ENCODE measurements at places on chromosomes 13 and 19. TPM values are rescaled to one million over a fixed set of nuclear protein-coding genes. Genes with fewer than 3 reads are reported as not detected.

The HRC gene
- not detected for total RNA-seq

The SIGLEC9 gene
- 0.27 TPM for total RNA-seq

The PTH2 gene
- not detected for total RNA-seq

The PSG4 gene
- not detected for total RNA-seq

The SPACA4 gene
- total RNA-seq = not detected

The NKG7 gene
- 24.0 TPM for total RNA-seq

The FFAR1 gene
- 0.27 TPM for total RNA-seq

- no peak for DNase-seq
Observed at GRCh38 chr19:28746478-28746877, 466.5 kb downstream of the UQCRFS1 start.

DNA sequence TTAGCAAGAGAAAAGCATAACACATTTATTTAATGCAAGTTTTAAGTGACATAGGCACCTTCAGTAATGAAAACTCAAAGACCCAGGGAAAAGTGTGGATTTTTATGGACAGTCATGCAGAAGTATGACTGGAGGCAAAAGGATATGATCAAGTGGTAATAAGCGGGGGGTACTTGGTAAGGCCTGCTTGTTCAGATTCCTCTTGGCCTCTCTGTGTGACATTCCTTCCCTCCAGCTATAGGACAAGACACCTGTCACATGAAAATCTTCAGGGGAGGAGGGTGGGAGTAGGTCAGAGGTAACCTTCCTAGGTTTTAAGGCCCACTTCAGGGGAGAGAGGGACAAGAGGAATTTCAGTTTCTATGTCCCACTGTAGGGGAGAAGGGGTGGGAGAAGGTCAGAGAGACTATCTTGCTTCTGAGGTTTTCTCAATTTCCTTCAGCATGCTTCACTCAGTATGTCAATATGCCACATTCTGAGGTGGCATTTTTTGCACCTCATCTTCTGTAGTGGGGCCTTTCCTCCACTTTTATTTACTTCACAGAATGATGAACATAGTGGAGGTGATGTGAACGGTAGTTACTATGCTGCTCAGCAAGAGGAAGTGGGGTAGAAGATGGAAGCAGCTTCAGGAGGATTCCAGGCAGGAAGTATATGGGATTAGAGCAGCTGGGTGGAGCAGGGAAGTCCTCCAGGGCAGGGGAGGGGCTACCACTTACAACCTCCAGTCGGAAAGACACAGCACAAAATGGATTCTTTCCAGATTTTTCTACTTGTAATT lies 73.2 kb upstream of the RFC3 start:
- DNase-seq = no peak

DNA sequence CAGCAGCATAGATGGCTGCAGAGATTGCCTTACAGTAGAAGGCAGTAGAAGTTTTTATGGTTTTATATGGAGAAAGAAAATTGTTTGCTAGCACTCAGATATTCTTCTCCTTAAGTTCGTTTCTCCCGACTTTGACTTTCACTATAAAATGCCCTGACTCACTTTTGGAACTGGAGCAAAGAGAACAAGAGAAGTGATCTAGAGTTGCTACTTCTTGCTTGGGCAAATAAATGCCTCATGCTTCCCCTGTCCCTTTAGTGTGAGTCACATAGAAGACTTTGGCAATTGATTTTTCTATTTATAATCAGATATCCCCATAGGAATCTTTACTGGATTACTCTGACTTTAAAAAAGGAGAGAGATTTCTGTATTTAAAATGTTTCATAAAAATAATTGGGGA lies 46.9 kb downstream of the ITGBL1 start:
- DNase-seq = no peak

DNA sequence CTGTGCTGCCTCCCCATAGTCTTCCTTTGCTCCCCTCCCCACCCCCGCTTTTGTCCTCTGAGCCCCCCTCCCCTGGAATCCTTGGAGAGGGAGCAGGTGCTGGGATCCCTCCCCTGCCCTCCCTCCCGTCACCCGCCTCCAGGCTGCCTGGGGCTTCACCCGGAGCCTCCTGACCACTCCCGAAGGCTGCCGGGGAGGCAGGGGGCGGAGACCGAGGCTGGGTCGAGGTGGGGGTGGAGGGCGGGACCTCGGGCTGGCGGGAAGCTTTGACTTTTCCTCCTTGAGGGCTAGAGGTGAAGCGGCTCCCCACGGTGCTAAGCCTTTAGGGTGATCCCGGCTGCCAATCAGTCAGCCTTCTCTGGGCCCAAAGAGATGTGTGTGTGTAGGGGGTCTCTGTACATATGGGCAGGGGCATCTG lies 1.5 kb downstream of the KMT5C start:
- no peak for DNase-seq

- peak; percentile 50 for DNase-seq
Observed at GRCh38 chr19:42420055-42420544, 7.1 kb downstream of the LIPE start.

- no peak for DNase-seq
Observed at GRCh38 chr19:1355568-1356507, 27.9 kb upstream of the NDUFS7 start.

DNA sequence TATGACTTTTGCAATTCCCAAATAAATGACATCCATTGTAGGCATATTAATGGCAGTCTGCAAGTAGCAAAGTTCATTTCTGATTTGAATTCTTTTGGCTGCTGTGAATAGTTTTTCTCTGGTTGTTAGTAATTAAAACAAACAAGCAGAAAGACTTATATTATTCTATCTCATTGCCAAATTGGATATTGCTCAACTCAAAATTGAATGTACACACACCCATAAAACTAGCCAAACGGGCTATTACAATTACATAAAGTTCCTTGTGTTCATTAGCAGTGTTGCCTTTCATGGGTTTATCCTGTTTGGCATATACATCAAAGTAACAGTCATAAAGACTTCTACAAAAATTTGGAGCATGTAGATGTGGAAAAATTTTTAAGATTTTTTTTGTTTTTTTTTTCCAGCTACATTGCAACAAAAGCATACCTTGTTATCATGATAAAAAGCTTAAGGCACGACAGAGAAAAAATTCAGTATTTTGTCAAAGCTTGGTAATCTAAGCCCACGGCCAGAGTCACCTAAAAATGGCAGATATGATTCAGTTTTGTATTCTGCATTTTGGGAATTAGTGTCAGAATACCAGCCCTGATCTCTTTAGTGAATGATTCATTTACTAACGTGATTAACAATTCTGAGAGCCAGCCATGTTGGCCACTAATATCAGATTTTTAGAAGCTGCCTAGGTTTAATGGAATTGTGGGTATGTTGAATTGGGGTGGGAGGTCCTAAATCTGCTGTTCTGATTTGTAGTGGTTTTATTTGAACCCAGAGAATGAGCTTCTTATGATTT lies 108.4 kb downstream of the KLF5 start:
- no peak for DNase-seq

DNA sequence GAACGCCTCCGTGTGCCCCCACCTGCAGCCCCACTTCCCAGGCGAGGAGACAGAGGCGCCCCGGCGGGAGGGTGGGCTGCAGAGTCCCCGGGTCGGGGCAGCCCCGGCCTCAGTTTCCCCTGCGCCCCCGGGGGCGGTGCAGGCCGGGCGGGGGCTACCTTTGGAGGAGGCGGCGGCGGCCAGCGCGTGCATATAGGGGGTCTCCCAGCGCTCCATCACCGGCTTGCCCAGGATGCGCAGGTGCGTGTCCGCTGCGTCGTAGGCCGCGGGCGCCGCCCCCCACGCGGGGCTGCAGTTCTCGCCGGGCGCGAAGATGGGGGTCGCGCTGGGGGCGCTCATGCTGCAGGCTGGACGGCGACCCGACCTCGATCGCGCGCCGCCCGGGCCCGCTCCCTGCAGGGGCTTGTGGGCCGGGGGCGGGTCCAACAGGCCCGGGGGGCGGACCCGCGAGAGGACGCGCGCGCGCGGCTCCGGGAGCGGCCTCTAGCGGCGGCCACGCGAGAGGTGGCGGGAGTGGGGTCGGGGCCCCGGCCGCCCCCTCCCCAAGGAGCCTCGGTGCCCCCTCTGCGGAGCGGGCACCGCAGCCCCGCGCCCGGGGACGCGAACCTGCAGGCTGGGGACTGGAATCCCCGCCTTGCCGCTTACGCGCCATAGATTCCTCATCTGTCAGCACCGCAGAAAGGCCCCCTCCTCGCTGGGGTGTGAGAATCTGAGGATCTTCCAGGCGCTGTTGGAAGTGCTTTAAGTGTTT lies at the start of gene GAMT:
Gene GAMT, minus strand, starts transcription at position 405 of the 751 bp plus-strand sequence. Its CDS starts 66 bp downstream, at position 339.
- DNase-seq = no peak

DNA sequence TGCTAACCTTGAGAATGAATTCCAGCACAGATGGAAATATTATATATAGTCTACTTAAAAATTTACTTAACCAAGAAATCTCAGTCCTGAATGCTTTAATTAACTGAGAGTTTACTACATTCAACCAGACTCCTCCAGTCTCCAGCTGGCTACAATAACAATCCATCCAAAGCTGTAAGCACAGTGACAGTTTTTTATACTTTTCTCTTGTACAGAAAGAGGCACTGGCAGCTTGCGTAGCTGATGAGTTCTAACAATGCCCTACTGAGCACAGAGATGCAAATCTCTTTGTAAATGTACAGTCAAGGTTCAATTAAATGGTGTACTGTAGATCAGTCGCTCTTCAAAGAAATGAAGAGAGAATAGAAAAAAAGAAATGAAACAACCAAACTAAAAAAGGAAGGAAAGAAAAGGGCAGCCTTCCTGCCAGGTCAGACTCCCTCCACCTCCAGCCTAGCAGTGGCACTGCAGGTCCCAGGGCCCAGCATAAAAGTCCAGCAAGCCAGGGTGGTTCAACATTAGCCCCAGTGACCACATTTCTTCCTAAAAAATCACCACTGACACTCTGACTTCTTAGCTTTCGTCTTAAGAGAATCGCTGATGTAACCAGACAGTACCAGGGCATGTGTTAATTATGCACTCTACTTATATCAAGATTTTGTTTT lies 88.4 kb downstream of the SACS start:
- DNase-seq = no peak

DNA sequence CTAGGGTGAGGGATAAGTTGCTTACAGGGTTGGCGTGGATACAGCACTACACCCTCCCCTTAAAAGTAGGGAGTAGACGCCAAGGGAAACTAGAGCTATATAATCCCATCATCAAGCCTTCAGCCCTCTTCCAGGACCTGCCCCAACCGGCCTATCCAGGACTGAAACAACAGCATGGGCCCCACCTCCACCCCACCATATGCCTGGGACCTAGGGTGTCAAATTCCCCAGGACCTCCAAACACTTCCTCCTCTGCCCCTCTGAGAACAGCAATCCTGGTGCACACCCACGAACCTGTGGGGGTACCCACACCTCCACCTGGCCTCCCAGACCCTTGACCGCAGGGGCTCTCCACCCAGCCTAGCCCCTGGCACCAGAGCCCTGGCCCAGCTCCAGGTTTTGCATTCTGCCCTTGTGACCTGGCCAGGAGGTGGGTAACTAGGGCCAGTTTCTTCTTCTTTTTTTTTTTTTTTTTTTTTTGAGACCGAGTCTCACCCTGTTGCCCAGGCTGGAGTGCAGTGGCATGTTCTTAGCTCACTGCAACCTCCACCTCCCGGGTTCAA lies 1.4 kb upstream of the CYP2F1 start:
- no peak for DNase-seq

DNA sequence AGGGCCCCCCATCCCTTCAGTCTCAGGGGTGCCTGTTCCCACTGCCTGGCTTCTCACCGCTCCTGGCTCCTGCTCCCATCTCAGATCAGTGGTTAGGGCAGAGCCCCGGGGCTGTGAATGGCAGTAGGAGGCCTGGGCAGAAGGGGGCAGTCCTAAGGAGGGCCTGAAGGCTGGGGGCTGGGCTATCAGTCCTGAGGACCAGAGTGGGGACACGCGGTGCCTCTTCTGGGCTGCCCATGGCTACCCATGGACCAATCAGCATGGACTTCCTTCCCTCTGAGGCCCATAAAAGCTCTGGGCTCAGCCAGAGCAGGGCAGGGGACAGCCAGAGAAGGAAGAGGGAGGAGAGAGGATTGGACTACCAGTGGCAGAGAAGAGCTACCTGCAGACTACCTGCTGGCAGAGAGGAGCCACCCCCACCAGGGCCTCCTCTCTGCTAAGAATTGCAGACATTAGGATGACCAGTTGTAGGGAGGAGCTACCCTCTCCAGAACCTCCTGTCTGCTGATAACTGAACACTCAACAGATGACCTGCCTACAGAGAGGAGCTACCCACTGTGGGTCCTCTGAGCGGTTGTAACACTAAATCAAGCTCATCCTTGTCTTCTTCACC lies 12.1 kb upstream of the UBE2S start:
- no peak for DNase-seq

DNA sequence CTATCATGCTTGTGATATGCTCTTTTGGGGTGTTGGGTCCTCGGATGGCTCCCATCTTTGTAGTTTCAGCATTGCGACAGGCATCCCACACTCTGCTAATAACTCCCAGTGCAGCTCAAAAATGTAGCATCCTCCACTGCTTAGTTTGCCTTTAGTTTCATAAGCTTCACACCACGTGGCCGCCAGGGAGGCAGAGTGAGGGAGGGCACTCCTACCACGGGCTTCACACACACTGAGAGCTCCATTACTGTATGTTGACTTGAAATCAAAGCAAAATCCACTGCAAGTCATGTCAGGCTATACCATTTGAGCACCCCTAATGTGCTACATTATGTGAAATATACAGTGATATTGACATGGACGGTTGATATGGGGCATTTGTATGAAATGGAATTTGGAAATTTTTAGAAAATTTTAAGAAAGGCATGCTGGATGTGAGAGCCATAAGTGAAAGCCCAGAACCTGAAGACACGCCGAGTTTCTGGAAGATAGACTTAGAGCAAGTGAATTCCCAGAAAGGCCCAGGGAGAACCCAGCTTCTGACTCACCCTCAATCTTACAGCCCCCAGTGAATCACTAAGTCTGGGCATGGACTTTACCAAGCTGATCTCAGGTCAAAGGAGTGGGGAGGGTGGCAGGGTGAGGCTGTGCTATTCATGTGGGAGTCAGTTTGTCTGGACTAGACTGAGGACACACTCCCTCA lies 94.1 kb downstream of the HSPH1 start:
- DNase-seq = no peak

DNA sequence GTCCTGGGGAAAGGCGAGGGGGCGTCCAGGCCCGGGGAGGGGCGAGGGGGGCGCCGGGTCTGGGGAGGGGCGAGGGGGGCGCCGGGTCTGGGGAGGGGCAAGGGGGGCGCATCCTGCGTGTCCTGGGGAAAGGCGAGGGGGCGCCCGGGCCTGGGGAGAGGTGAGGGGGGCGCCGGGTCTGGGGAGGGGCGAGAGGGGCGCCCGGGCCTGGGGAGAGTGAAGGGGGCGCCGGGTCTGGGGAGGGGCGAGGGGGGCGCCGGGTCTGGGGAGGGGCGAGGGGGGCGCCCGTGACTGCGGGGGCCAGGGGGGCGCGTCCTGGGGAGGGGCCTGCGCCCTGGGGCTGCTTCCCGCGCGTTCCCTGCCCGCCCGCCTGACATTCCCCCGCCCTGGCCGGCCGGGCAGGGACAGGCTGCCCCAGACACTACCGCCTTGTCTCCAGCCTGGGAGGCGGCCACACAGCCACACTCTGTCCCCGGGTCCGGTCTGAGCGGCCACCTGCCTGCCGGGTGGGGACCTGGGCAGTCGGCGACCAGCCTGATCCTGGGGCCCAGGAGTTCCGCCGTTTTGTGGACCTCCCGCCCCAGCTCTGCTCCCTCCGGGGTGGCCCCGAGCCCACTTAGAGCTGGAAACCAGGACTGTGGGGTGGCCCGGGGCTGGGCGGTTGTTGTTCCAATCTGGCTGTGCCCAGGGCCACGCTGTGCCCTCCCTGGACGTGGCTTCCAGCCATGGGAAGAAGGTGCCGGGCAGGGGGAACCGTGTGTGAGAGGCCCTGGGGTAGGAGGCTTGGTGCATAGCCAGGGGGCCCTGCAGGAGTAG lies 11.8 kb downstream of the PALM start:
- DNase-seq = no peak
